IPS DF 19.7 (cell line): ENCODE measurements at places on chromosomes 6 and 20.

DNA sequence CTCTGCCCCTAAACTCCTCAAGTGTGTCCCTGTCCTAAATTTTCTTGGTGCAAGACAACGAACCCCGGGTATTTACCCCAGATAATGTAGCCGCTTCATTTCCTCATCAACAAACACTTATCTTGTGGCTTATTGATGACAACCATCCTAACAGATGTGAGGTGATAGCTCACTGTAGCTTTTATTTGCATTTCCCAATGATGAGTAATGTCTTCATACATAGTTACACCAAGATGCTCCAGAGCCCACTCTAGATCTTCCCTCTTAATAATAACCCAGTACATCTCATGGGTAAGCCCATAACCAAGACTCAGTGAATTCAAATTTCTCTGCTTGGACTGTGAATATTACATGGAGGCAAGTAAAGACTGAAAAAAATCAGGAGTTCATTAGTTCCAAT is 48.2 kb upstream of the BEND6 start:
- DNase-seq, result no peak

DNA sequence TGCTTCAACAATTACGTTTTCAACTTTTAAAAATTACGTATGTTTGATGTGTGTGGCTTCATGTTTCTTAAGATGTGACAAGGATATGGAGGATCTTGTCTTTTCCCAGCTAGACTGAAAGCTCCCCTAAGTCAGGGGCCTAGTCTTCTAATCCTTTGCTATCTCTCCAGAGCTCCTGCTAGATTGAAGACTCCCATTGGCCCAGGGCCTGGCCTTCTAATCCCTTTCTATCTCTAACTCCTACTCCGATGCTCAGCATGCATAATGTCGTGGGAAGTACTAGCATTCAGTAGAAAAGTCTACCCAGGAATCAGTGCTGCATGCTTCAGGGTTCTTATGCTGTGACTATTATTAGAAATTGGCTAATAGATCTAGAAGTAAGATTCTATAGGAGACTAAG is 144.8 kb upstream of the SUPT3H start:
- DNase-seq, result no peak

DNA sequence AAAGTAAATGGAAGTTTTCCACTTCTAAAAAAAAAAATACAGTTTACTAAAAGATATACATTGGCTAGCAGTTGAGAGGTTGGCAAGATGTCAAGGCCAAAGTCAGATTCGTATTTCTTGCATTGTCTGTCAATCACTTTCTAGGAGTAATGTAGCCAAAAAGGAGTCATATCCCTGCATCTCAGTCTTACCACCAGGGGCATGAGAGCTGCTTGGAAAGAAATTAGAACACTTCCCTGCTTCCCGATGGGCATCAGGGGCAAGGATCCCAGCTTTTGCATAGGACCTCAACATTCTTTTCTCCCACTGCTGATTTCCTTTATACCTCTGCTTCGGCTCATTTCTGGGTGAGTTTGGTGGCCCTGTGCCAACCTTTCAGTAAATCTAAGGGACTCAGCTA is 581.0 kb upstream of the MAP3K7 start:
- no peak for DNase-seq

- DNase-seq, result no peak
Measured at GRCh38 chr6:99514089-99514488, 1.1 kb downstream of the USP45 start.
